ENCODE measurements at places on chromosomes 6 and 20. TPM values are rescaled to one million over a fixed set of nuclear protein-coding genes. Genes with fewer than 3 reads are reported as not detected.

- no peak for DNase-seq
Measured at GRCh38 chr6:16158943-16159557, 30.2 kb downstream of the MYLIP start.

- peak; percentile 12 for DNase-seq
Measured at GRCh38 chr6:27726619-27727023, 185.6 kb downstream of the OR2B2 start.

BPIFB1 gene
- not detected for total RNA-seq

GRCh38 chr6:15145821-15146220 is 100.0 kb upstream of the JARID2 start:
- no peak for DNase-seq

DNA sequence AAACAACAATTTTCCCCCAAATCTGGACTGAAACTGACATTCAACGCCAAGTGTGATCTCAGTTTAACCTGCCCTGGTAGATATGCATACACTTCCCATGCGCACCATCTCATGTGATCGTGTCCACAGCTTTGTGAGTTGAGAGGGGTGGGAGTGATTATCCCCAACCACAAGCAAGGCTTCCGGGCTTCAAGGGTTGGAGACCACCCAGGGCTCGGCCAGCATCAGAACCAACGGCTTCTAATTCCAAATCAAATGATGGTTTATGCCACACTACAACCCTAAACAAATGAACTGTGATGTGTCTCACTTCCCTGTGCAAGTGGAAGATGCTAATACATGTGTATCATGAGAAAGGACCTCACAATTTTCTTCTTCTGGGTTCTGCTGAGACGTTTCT is 515 bp upstream of the TGM3 start:
- no peak for DNase-seq

DNA sequence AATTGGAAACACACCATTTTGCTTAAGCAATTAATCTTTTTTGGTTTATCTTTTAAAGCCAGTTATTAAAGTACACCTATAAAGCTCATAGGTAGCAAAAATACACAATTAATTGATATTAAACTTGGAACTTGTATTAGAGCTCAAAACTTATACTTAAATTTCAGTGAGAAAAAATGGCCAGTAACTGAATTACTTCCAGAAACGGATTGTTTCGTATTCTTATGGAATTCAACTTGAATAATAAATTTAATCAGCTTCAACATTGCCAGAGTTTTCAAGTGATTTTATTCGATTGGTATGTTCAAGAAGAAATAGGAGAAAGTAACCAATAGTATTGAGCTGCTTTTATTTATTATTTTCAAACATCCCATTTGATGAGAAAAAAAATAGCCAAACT is 112.7 kb upstream of the PDE10A start:
- DNase-seq = no peak

GRCh38 chr6:106113256-106113959 is 27.3 kb downstream of the PRDM1 start:
- no peak for DNase-seq

NANP gene
- 9.5 TPM for total RNA-seq

CST2 gene
- not detected for total RNA-seq

- DNase-seq = peak; percentile 38
Measured at GRCh38 chr20:57167971-57168701, 98.3 kb downstream of the BMP7 start.

MYLK2 gene
- total RNA-seq = not detected

LY6G6C gene
- total RNA-seq = not detected

- DNase-seq = no peak
Measured at GRCh38 chr6:79188107-79188506, 46.4 kb downstream of the HMGN3 start.

SLC35F1 gene
- total RNA-seq = under 0.01 TPM

- DNase-seq = no peak
Measured at GRCh38 chr6:144066741-144067484, 28.5 kb downstream of the SF3B5 start.

GRCh38 chr6:123803504-123804013 is at the start of gene NKAIN2:
TSS of gene NKAIN2 (plus strand) at chr6:123803865.
- DNase-seq = no peak

- DNase-seq = no peak
Measured at GRCh38 chr6:150366118-150366778, 2.6 kb upstream of the IYD start.

DNA sequence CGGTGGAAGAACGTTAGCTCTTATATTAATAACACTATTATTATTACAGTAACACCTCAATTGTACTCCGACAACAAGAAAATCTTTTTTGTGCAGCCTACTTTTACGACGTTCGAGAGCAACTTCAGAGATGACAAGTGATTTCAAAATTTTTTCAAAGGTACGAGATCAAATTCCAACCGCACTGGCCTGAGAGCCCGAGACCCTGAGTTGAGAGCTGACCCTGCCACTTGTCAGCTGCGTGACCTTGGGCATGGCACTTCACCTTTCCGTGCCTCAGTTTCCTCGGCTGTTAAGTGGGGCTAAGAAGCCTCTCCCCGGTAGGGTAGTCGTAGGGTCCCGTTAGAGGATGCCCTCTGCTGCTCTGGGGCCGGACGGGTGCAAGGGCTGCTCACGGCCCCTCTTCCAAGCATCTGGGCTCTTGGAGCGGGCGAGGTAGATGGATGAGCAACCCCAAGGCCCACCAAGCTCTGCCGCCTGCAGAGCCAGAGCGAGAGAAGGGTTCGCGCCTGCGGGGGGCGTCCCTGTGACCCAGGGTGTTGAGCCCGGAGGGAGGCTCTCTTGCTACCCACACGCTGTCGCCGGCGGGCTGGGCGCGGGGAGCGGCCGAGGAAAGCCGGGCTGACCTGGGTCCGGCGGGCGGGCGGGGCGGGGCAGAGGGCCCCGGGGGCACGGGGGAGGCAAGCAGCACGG is 510 bp downstream of the NDRG3 start:
- DNase-seq = no peak

- DNase-seq = no peak
Measured at GRCh38 chr6:130000526-130001421, 17.6 kb upstream of the L3MBTL3 start.

SLC17A3 gene
- total RNA-seq = not detected

MEI4 gene
- total RNA-seq = not detected

ROS1 gene
- under 0.01 TPM for total RNA-seq
